Endodermal cell (in vitro differentiated cells): ENCODE measurements at places on chromosomes 1 and 21. TPM values are rescaled to one million over a fixed set of nuclear protein-coding genes. Genes with fewer than 3 reads are reported as not detected.

DNA sequence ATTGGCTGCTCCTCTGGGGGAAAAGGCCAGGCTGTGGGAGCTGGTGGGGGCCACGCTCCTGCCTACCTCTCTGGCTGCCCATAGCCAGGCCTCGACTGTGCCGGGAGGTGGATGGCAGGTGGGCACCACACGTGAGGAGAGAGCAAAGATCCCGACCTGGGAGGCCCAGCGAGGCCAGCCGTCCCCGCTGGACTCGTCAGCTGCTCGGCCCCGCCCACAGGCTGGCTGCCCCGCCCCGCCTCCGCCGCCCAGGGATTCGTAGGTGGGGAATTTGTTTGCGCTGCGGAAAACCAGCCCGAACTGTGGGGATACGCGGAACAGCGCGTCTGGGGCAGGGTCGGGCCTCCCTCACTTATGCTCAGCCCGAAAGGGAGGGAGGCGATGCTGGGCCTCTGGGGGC lies 31.7 kb downstream of the TP73 start:
- peak; percentile 93 for DNase-seq
- no peaks in the 10 kb centered on the region for H3K4me1 ChIP-seq
- no peak overlapping the region for H3K4me3 ChIP-seq
- H3K27me3 ChIP-seq = peaks cover 22% of the 10 kb centered on the region
- H3K27ac ChIP-seq = no peak overlapping the region
- H3K36me3 ChIP-seq = no peaks in the 10 kb centered on the region

DNA sequence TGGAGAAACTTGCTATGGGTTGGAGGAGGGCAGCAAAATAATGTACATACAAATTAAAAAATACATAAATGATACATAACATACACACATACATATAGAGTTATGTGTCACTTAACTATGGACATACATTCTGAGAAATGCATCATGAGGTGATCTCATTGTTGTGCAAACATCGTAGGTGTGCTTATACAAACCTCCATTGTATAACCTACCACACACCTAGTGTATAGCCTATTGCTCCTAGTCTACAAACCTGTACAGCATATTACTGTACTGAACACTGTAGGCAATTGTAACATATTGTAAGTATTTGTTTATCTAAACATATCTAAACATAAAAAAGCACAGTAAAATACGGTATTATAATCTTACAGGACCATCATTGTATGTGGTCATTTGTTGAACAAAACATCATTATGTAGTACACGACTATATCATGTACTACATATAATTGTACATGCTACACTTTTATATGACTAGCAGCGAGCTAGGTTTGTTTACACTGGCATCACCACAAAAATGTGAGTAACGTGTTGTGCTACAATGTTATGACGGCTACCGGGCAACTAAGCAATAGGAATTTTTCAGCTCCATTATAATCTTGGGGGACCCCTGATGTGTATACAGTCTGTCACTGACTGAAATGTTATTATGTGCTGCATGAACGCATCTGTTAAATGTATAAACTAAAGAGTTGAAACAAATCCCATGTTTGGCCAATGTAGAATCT lies 35.5 kb downstream of the ITGB3BP start:
- no peak overlapping the region for H3K4me3 ChIP-seq
- H3K27ac ChIP-seq = no peak overlapping the region
- no peak for DNase-seq
- H3K36me3 ChIP-seq = no peaks in the 10 kb centered on the region
- no peaks in the 10 kb centered on the region for H3K4me1 ChIP-seq
- no peaks in the 10 kb centered on the region for H3K27me3 ChIP-seq

DNA sequence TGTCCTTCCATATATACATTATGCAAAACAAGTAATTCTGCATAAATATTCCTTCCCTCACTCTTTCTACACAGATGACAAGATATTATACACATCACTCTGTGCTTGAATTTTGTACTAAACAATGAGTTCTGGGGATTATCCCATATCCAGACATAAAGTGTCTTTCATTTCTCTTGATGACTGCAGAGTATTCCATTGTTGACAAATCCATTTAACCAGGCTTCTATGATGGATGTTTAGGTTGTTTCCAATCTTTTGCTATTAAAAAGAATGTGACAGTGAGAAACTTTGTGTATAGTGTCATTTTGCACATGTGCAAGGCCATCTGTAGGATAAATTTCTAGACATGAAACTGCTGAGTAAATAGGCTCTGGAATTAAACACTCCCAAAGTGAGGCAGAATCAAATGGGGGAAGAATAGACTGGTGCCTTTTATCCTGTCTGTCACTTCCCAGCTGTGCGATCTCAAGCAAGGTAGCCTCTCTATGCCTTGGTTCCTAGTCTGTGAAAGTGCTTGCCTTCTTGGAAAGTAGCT lies 29.9 kb upstream of the ATP2B4 start:
- no peak overlapping the region for H3K4me3 ChIP-seq
- H3K27ac ChIP-seq = no peak overlapping the region
- peaks cover 42% of the 10 kb centered on the region for H3K4me1 ChIP-seq
- no peaks in the 10 kb centered on the region for H3K27me3 ChIP-seq
- DNase-seq = no peak
- H3K36me3 ChIP-seq = no peaks in the 10 kb centered on the region

DNA sequence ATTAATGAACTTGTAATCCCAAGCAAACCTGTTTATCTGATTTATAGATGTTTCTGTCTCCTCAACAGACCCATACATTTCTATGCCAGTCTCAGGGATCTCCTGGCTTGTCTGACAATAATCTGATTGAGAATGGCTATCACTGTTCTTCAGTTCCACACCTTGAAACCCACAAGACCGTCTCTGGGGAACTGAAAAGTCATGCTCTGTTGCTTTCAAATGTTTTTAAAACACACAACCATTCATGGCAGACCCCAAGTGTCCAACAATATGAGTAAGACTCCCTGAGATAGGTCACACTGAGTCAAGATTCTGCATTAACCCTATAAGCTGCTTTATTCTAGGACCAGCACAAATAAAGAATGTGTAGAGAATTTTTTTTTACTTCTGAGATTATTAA lies 611.2 kb upstream of the PLXNA2 start:
- H3K4me1 ChIP-seq = no peaks in the 10 kb centered on the region
- no peak overlapping the region for H3K27ac ChIP-seq
- DNase-seq = no peak
- H3K36me3 ChIP-seq = no peaks in the 10 kb centered on the region
- no peaks in the 10 kb centered on the region for H3K27me3 ChIP-seq

DNA sequence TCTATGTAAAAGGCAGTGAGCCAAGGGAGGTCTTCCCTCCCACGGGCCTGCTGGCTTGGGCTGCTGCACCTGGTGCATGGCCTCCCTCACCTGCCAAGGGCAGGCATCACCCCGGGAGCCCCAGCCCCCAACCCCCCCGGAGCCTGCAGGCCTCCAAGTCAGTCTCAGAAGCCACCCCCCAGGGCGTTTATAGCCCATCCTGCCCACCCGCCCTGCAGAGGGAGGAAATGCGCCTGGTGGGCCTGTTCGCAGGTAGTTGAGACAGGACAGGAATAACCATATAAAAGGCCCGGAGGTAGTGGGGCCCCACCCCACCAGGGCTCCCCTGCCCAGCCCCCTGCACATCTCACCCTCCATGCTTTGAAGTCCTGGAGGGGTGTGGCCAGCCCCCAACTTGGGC lies 18.2 kb upstream of the ARF1 start:
- DNase-seq = peak; percentile 76
- no peak overlapping the region for H3K4me3 ChIP-seq
- peaks cover 35% of the 10 kb centered on the region for H3K27me3 ChIP-seq
- H3K4me1 ChIP-seq = no peaks in the 10 kb centered on the region

DNA sequence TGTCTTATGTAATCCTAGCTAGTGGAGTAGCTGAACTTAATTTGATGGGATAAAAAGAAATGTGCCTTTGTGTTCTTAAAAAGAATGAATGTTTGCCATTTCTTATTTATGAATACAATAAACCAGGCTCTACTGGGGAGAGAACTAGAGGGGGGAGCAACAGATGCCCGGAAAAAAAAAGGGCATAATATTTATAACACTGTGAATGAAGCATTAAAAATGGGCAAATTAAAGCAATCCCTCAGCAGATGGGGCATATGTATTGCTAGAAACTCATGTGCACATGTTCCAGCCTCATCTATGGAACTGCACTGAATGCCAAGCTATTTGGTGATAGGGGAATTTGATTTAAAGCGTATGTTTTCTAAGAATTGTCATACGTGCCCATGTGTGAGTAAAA lies 42.3 kb upstream of the KCNJ6 start:
- no peak for DNase-seq
- no peaks in the 10 kb centered on the region for H3K36me3 ChIP-seq

DNA sequence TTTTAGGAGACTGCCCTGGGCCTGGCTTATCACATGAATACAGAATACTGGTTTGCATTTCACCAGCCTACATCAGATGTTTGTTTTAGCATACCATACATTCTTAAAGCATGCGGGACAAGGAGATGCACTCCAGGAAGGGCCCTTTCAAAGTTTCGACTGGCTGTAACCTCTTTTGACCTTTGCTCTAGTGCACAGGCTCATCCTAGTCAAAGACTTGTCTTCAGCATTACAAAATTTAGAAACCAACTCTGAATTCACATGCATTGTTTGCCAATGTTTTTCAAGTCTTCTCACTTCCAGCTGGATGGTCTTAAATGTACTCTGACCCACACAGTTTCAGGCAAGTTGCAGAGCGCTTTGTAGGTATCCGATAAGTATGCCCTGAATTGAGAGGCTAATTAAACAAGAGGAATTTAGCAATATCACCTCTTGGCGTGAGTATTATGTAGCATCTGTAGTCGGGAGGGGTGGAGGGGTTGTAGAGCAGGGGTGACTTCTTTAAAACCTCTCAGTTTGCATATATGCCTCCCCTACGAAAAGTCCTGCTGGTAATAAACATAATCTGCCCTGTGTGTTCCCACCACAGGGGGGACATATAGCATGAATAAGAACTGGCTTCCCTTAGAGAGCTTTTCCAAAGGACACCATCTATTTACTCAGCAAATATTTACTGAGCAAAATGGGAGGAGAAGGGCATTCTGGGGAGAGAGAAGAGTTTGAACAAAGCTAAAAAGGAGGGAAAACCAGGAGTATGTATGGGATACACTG lies 24.4 kb upstream of the AHCYL1 start:
- peak; percentile 81 for DNase-seq
- H3K4me1 ChIP-seq = peaks cover 18% of the 10 kb centered on the region
- no peaks in the 10 kb centered on the region for H3K27me3 ChIP-seq
- H3K4me3 ChIP-seq = peak overlapping the region; percentile 63
- H3K27ac ChIP-seq = peak overlapping the region; percentile 90

DNA sequence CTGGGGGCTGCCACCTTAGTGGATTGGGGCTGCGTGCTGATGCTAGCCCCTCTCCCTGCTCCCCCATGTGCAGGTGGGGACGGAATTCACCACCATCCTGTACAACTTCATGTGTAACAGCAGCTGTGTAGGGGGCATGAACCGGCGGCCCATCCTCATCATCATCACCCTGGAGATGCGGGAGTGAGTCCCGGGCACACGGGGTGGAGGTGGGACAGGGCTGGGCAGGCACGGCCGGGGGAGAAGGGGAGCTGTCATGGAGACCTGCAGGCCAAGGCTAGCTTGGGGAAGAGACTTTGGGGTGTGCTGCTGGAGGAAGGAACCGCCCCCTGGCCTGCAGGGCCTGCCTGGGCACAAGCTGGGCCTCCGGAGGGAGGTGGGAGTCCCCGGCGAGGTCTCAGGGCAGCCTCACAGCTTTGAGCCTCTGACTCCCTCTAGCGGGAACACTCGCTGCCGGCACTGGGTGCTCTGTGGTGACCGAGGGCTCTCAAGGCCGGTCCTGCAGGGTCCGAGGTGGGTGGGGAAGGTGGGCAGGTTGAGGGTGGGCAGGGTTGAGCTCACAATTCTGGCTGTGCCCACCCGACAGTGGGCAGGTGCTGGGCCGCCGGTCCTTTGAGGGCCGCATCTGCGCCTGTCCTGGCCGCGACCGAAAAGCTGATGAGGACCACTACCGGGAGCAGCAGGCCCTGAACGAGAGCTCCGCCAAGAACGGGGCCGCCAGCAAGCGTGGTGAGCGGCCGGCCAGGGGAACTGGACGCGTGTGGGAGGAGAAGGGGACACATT lies 25.0 kb upstream of the CCDC27 start:
- no peak overlapping the region for H3K4me3 ChIP-seq
- H3K4me1 ChIP-seq = no peaks in the 10 kb centered on the region
- no peaks in the 10 kb centered on the region for H3K36me3 ChIP-seq

CFHR3 gene
- not detected in 3 replicates for total RNA-seq

KCNE2 gene
- 1.4 to 3.8 TPM (median 2.4 TPM) in 3 replicates for total RNA-seq

CRYBG2 gene
- 11.7 to 16.5 TPM (median 15.1 TPM) in 3 replicates for total RNA-seq

UROD gene
- total RNA-seq = 103 and 107 TPM in 2 replicates

CFAP107 gene
- total RNA-seq = not detected in 2 replicates

FMOD gene
- 2.9 and 3.5 TPM in 2 replicates for total RNA-seq

ADAMTS5 gene
- 1.9 and 2.1 TPM in 2 replicates for total RNA-seq
